ENCODE measurements at places on chromosomes 11 and 22.

DNA sequence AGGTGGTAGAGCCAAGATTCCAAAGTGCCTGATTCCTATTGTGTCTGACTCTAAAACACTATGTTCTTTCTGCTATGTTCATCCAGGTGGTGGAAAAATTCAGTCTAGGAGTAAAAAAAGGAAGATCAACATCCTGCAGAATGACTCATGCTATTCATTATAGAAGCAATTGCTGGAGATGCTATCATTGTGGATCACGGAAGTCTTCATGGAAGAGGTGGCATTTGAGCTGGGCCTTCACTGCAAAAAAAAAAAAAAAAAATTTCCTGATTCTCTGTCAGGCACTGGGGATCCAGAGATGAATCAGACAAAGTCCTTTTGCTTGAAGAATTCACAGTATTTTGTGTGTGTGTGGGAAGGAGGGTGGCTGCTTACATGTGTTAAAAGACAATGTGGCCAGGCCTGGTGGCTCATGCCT lies 1.4 kb upstream of the UVRAG start:
- no peak for DNase-seq

- peak; percentile 31 for DNase-seq
Measured at GRCh38 chr11:88552379-88553062, 215.0 kb upstream of the CTSC start.

GRCh38 chr11:36131721-36132397 lies 157.4 kb downstream of the COMMD9 start:
- DNase-seq: no peak

GRCh38 chr11:62917906-62918502 lies 3.2 kb downstream of the CHRM1 start:
- no peak for DNase-seq

- no peak for DNase-seq
Measured at GRCh38 chr11:12019337-12019736, 10.9 kb upstream of the DKK3 start.
